ENCODE measurements at places on chromosomes 1 and 21. TPM values are rescaled to one million over a fixed set of nuclear protein-coding genes. Genes with fewer than 3 reads are reported as not detected.
A peak's percentile ranks its signal among the peaks of the same experiment; 100 is the strongest.

- no peak for DNase-seq
- no peak overlapping the region for H3K4me3 ChIP-seq
- H3K4me1 ChIP-seq = no peaks in the 10 kb centered on the region
- no peaks in the 10 kb centered on the region for H3K36me3 ChIP-seq
- no peaks in the 10 kb centered on the region for H3K27me3 ChIP-seq
Observed at GRCh38 chr1:85756864-85757263, 48.6 kb upstream of the ZNHIT6 start.

DNA sequence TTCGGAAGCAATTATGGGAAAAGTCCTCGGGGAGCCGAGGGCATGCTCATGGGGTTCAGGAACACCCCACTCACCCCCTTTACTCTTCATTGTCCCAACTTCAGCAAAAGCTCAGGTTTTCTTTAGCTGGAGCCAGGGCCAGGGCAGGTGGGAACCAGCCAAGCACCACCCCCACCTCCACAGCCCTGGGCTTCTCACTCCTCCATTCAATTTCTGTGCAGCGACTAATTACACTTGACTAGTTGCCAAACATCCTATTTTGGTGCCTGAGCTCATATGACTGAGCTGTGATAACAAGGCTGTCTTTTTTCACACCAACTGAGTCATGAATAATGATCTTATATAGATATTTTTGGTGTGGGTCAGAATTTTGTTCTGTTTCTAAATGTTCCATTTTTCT lies 257.2 kb upstream of the AJAP1 start:
- no peaks in the 10 kb centered on the region for H3K4me1 ChIP-seq
- no peak for DNase-seq
- no peak overlapping the region for H3K4me3 ChIP-seq
- no peaks in the 10 kb centered on the region for H3K27me3 ChIP-seq
- no peak overlapping the region for H3K27ac ChIP-seq

The SPRR2B gene
- not detected for total RNA-seq

The VANGL2 gene
- total RNA-seq = 0.84 TPM

- H3K27me3 ChIP-seq = no peaks in the 10 kb centered on the region
- no peak for DNase-seq
- H3K4me1 ChIP-seq = no peaks in the 10 kb centered on the region
- H3K4me3 ChIP-seq = no peak overlapping the region
Observed at GRCh38 chr1:160354388-160354985, 11.3 kb downstream of the NCSTN start.

GRCh38 chr1:21118167-21118566 lies 58.5 kb downstream of the EIF4G3 start:
- H3K27me3 ChIP-seq = no peaks in the 10 kb centered on the region
- H3K27ac ChIP-seq = no peak overlapping the region
- DNase-seq = no peak
- H3K36me3 ChIP-seq = no peaks in the 10 kb centered on the region
- H3K4me1 ChIP-seq = no peaks in the 10 kb centered on the region
- no peak overlapping the region for H3K4me3 ChIP-seq

The CFHR5 gene
- not detected for total RNA-seq

The C1orf174 gene
- 19.4 TPM for total RNA-seq

DNA sequence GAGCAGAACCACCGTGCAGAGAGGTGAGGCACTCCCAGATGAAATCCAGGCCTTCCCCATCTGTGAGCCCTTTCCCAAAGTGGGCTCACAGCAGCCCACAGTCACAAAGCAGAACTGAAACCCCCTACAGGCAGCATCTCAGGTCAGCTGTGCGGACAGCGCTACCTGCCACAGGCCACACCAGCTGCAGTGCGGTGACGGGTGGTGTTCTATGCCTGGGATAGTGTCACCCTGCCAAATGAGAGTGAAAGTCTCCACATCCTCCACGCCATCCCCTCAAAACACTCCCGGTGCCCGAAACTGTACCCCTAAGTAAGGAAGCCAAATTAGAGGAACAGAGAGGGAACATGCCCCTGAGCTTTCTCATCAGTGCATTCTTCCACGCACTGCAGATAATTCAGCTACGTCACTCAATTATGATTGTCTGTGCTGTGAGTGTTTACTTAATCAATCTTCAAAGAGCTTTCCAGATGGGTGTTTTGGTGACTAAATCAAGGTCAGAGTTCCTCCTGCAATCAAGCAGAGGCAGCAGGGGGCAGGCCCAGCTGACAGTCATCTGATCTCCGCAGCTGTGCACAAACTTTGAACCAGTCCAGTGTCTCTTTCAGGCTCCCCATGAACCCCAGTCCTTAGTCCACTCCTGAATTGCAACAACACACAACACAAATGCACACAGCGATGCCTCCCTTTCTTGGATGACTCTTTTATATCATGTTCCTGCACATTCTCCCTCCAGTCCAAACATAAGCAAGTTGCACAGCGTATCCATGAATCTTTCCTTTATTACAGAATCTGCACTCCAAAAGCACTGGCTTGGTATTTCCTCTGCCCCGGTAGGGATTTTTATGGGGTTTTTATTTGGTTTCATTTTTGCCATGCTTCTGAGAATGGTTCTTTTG lies 150.0 kb downstream of the TOMM20 start:
- H3K27ac ChIP-seq = peak overlapping the region; percentile 89
- H3K27me3 ChIP-seq = no peaks in the 10 kb centered on the region
- H3K4me3 ChIP-seq = no peak overlapping the region
- DNase-seq = no peak
- peaks cover 62% of the 10 kb centered on the region for H3K4me1 ChIP-seq
- no peaks in the 10 kb centered on the region for H3K36me3 ChIP-seq

The C1orf115 gene
- 34.3 TPM for total RNA-seq

The C1orf87 gene
- total RNA-seq = not detected

DNA sequence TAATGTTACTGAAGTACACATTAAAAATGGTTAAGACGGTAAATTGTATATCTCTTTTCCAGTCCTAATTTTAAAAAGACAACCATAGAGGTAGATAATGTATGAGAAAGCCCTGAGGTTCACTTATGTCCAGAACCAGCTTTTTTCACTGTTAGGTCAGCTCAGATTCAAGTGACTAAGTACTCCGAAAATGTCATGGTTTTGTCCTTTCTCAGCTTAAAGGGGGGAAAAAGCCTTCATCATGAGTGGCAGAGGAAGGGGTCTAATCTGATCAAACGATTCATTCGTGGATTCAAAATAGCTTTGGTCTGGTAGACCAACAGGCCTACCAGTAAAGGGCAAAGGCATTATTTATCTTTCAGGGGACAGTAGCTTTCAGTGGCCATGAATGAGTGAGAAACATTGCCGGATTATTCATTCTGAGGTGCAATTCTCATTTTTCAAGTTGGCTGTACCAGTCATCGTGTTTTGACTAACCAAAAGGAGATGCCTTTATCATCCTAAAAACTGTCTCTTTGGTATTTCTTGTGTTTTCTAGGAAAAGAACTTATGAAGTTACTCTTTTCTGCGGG lies 208.4 kb downstream of the HHIPL2 start:
- no peak overlapping the region for H3K27ac ChIP-seq
- no peaks in the 10 kb centered on the region for H3K36me3 ChIP-seq
- H3K4me1 ChIP-seq = no peaks in the 10 kb centered on the region
- no peaks in the 10 kb centered on the region for H3K27me3 ChIP-seq
- DNase-seq = no peak

DNA sequence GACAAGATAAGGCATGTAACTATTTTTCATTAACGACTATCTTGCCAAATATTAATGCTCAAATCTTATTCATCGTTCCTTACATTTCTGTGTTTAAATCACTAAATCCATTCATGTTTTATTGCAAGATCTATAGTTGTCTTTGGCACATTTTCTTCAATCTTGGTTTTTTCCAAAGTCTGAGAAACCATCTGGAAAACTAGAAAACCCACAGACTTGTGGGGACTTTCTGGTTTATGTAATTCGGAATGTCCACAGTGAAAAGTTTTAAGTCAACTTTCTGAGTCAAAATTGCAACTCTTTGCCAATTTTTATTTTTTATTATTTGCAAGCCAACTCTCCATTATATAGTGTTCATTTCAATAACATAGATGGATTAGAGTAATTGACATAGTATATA lies 520.8 kb upstream of the ADAMTS5 start:
- no peak for DNase-seq
- no peaks in the 10 kb centered on the region for H3K36me3 ChIP-seq

GRCh38 chr1:104264521-104264920 lies 514.8 kb downstream of the AMY1C start:
- H3K27ac ChIP-seq = no peak overlapping the region
- H3K36me3 ChIP-seq = no peaks in the 10 kb centered on the region
- no peaks in the 10 kb centered on the region for H3K27me3 ChIP-seq
- no peak for DNase-seq
- no peak overlapping the region for H3K4me3 ChIP-seq
- no peaks in the 10 kb centered on the region for H3K4me1 ChIP-seq

Data from tibial nerve (tissue), 4 donors.